NCI-H187 (cell line): ENCODE measurements at places on chromosomes 5 and 9.

DNA sequence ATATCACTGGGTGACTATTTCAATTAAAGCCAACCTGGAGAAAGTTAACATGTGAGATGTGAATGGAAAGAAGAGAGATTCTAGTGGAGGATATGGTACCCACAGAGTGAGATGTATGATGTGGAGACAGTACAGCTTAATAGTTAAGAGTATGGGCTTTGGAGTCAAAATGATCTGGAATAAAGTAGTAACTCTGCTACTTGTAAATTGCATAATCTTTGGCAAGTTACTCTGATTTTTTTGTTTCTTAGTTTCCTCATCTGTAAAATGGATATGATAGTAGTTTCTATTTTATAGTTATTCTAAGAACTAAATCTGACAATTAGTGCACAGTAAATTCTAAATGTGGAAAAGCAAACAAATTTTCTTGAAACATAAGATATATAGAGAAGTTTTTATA is 79.2 kb downstream of the ISOC1 start:
- DNase-seq: no peak

- no peak for DNase-seq
These were observed 160.1 kb downstream of the GNAQ start for GRCh38 chr9:77871483-77871882.

- no peak for DNase-seq
These were observed 92.2 kb downstream of the APBA1 start for GRCh38 chr9:69579760-69580581.

DNA sequence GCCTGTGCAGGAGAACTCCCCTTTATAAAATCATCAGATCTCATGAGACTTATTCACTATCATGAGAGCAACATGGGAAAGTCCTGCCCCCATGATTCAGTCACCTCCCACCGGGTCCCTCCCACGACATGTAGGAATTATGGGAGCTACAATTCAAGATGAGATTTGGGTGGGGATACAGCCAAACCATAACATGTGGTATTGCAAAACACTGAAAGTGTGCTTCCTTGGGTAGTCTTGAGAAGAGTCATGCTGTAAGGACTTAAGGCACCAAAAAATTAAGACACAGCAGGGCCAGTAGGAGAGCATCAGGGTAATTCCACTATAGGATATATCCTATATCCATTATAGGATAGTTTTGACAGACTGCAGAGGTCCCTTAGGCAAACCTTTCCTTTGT is 29.4 kb upstream of the GDNF start:
- DNase-seq: no peak

- DNase-seq: no peak
These were observed 16.9 kb upstream of the SLC22A4 start for GRCh38 chr5:132277256-132277655.

DNA sequence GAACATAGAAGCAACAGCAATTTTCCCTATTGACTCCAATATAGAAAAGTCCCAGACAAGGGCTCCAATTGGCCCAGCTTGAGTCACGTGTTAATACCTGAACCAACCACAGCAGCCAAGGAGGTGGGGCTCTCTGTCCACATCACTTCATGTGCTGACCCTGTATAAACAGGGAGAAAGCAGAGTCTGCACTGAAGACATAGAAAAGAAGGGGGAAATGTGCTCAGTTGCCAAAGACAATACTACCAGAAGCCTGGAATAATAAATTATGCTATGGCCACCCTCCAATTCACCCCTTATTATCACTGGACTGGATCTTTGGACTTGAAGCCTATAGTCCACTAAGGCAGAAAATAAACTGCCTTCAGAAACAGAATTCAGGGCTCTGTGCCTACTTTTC is 275.4 kb downstream of the EPB41L4A start:
- no peak for DNase-seq

- no peak for DNase-seq
These were observed 19.4 kb downstream of the PDCD1LG2 start for GRCh38 chr9:5529683-5530221.

GRCh38 chr9:131660466-131661405 is 79.1 kb downstream of the RAPGEF1 start:
- no peak for DNase-seq

GRCh38 chr9:35490910-35491465 is 1.1 kb downstream of the RUSC2 start:
- DNase-seq: no peak

- DNase-seq: no peak
These were observed 88.4 kb upstream of the BOD1 start for GRCh38 chr5:173704615-173705511.

DNA sequence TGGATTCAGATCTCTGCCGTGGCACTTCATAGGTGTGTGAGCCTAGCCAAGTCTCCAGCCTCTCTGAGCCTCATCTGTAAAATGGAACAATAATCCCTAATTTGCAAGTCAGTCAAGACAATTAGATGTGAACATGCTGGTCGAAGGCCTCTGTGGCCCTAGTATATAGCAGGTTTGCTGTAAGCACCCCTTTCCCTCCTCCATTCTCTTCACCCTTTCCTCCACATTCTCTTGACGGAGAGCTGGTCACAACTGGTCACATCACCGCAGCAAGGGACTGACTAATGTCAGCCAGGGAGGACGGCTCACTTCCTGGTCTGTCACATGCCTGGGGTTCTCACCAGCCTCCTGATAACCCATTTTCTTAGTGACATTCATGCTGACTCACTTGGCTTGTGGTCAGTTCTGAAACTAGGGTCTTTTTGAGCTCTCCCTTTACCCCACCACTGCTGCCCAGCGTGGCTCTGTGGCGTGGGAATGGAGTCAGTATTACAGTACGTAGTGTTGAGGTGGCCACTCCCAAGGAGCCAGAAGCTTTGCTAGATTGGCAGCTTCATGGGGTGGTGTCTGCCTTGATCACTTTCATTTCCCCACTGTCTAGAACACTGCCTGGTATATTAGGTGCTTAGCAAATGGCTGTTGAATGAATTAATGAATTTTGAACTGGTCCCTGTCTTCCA is 47.8 kb downstream of the ERGIC1 start:
- no peak for DNase-seq

DNA sequence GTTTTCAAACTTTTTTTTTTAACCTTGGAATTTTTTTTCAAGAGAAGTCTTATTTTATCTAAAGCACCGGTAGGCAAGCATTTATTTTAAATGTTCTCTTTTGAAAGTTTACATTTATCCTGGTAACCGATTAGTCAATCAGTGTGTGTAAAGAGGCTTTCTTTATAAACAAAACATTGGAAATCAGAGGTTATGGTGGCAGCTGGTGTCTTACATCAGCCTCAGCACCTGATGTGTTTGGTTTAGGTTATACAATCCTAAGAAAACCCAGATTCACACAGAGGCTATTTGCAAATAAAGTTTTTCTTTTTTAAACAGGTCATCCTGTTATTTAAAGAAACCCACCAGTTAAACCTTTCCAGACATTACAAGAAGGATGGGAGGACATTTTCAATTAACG is 173.3 kb upstream of the GDNF start:
- no peak for DNase-seq

DNA sequence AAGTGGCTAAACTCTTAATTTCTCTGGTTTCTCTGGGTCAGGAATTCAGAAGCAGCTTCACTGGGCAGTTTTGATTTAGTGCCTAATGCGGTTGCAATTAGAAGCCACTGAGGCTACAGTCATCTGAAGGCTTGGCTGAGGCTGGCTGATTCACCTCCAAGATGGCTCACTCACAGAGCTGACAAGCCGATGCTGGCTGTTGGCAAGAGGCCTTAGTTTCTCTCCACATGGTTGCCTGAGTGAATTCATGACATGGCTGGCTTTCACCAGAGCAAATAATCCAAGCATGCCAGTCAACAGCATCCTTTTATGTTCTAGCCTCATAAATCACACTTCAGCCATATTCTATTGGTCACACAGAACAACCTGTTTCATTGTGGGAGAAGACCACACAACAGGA is 2.8 kb upstream of the CDK7 start:
- no peak for DNase-seq

- no peak for DNase-seq
These were observed at the start of gene WDR38 for GRCh38 chr9:124852829-124853531. WDR38 (plus strand) TSS chr9:124853460; CDS start chr9:124853532, 72 bp downstream.

- no peak for DNase-seq
These were observed 737.7 kb downstream of the TLE1 start for GRCh38 chr9:80951675-80952074.

GRCh38 chr9:114571391-114571790 is 16.2 kb upstream of the ATP6V1G1 start:
- DNase-seq: no peak

GRCh38 chr5:117131048-117131679 is 556.5 kb upstream of the SEMA6A start:
- no peak for DNase-seq

GRCh38 chr5:123482258-123482657 is 29.7 kb upstream of the CSNK1G3 start:
- DNase-seq: no peak
